ENCODE measurements at places on chromosomes 1 and 21. TPM values are rescaled to one million over a fixed set of nuclear protein-coding genes. Genes with fewer than 3 reads are reported as not detected.

GRCh38 chr1:28102189-28102588 is 13.8 kb upstream of the EYA3 start:
- no peak for DNase-seq

DNA sequence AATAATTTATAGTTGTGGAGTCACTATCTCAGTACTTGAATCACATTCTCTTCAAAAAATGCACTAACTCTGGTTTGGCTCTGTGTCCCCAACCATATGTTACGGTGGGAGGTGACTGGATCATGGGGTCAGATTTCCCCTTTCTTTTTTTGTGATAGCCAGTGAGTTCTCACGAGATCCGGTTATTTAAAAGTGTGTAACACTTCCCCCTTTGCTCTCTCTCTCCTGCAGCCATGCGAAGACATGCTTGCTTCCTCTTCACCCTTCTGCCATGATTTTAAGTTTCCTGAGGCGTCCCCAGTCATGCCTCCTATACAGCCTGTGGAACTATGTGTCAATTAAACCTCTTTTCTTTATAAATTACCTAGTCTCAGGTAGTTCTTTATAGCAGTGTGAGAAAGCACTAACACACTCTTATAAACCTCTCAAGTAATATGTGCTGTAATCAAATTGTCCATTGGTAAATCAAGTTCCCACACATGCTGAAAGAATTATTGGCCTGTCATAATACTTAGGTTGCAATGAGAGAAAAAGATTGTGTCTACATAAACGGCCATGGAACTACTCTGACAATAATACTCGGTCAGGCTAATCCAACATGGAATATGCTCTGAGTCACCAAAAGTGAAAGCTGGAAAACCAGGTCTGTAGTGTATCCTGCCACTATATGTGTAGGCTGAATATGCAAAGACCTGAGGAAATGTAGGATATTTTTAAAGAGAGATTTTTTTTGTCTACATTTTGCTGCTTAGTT is 107.5 kb downstream of the SLC44A5 start:
- no peak for DNase-seq

SLC35D1 gene
- total RNA-seq = 10.1 TPM

AGL gene
- total RNA-seq = 21.8 TPM

GRCh38 chr1:211267204-211267857 is 8.2 kb downstream of the RCOR3 start:
- no peak for DNase-seq

GRCh38 chr1:207049974-207050391 is 1.0 kb downstream of the YOD1 start:
- DNase-seq = no peak

GRCh38 chr21:17523007-17523451 is 10.2 kb downstream of the CXADR start:
- DNase-seq = no peak

- DNase-seq = no peak
These were observed 73.8 kb upstream of the ZNF281 start for GRCh38 chr1:200483491-200484143.

DNA sequence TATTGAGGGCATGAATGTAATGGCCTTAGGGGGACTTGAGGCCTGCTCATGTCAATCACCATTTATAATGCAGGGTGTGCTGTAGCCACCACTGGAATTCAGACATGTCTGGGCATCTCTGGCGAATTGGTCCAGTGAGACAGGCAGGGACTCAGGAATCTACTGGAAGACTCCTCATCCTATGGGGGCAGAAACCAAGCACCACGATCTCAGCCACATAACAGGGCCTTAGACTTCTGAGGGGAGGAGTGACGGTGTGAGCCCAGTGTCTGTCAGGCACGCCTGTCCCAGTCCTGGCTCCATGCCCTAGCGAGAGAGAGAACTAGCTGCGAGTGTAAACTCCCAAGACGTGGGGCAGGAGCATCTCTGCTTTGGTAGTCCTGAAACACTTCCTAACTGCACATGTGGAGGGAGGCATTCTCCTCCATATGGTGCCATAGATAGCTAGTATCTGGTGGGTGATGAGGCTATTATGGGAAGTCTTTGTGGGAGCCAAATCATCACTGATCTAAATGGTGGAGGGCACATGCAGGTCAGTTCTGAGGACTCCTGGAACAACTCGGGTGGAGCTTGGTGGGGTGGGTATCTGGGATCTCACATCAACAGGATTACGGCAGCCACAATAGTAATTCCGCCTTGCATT is 29.8 kb upstream of the KIAA0040 start:
- no peak for DNase-seq

- no peak for DNase-seq
These were observed 41.6 kb upstream of the APP start for GRCh38 chr21:26212220-26212619.

PDPN gene
- not detected for total RNA-seq

GRCh38 chr1:53139951-53140361 is 2.5 kb downstream of the SLC1A7 start:
- DNase-seq = no peak

DNA sequence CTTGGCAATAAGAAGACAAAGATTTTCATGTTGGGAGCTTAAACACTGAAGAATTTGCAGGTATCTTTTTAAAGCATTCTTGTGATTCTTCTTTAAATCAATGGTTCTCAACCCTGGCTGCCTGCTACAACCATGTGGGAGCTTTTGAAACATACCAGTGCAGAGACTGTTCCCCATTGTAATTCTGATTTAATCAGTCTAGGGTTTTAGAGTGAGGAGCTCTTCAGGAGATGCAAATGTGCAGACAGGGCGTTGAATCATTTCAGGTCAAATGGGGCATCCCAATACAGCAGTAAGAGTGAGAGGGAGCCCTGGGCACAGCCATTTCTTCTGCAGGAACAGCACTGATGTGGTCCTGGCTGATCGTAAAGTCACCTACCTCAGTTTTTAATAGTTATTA is 24.3 kb downstream of the KCNJ6 start:
- DNase-seq = no peak

CYP4A22 gene
- not detected for total RNA-seq
